Caco-2 (cell line): ENCODE measurements at places on chromosomes 5 and 9. TPM values are rescaled to one million over a fixed set of nuclear protein-coding genes. Genes with fewer than 3 reads are reported as not detected.

Gene KIAA1191
- total RNA-seq: 119 and 123 TPM in 2 replicates

Gene GPR150
- total RNA-seq: 0.21 and 0.27 TPM in 2 replicates

Gene ACOT12
- 1.4 TPM in 2 replicates for total RNA-seq

Gene ITK
- not detected in 2 replicates for total RNA-seq

Gene APBA1
- 0.32 and 0.34 TPM in 2 replicates for total RNA-seq

Gene ORM1
- 18.3 and 27.5 TPM in 2 replicates for total RNA-seq

Gene CDX1
- 0.29 and 0.65 TPM in 2 replicates for total RNA-seq

Gene SPATA31D4
- total RNA-seq: not detected in 2 replicates

Gene ZMAT2
- total RNA-seq: 73.1 and 76.6 TPM in 2 replicates

Gene PCDHGA9
- total RNA-seq: 2.8 and 4.4 TPM in 2 replicates

Gene LCN12
- total RNA-seq: 20.0 and 23.2 TPM in 2 replicates

Gene SCAI
- 10.1 and 13.0 TPM in 2 replicates for total RNA-seq

Gene NPR3
- total RNA-seq: 0.11 and 0.23 TPM in 2 replicates

Gene PIK3R1
- total RNA-seq: 47.8 and 54.6 TPM in 2 replicates

- no peaks in the 10 kb centered on the region for H3K27me3 ChIP-seq
- H3K4me3 ChIP-seq: no peak overlapping the region
- no peak overlapping the region for H3K27ac ChIP-seq
- H3K4me1 ChIP-seq: peaks cover 12% of the 10 kb centered on the region
- no peak for DNase-seq
Measured at GRCh38 chr9:114140401-114140800, 14.9 kb upstream of the COL27A1 start.

DNA sequence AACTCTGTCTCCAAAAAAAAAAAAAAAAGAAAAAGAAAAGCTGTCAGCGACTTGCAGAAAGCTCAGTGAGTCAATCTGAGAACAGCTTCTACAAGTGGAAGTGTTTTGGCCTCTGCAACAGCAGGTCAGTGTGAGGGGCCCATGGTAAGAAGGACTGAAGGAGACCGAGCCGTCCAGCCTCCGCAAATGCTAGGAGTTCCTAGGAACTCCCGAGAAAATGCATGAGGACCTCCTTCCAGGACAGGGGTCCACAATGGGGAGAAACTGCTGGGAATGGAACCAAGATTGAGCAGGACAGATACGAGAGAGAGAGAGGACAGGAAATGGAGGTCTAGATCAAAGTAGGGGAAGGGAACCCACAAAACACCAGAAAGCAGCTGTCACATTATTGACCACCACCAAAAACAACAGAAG is 180.5 kb downstream of the CRB2 start:
- H3K27me3 ChIP-seq: no peaks in the 10 kb centered on the region
- no peak overlapping the region for H3K4me3 ChIP-seq
- no peak for DNase-seq
- no peaks in the 10 kb centered on the region for H3K4me1 ChIP-seq

GRCh38 chr9:99860266-99860665 is 38.6 kb downstream of the NR4A3 start:
- no peak for DNase-seq
- H3K27ac ChIP-seq: no peak overlapping the region
- H3K27me3 ChIP-seq: no peaks in the 10 kb centered on the region; the same call in 1 of the 2 replicates
- H3K36me3 ChIP-seq: no peaks in the 10 kb centered on the region

DNA sequence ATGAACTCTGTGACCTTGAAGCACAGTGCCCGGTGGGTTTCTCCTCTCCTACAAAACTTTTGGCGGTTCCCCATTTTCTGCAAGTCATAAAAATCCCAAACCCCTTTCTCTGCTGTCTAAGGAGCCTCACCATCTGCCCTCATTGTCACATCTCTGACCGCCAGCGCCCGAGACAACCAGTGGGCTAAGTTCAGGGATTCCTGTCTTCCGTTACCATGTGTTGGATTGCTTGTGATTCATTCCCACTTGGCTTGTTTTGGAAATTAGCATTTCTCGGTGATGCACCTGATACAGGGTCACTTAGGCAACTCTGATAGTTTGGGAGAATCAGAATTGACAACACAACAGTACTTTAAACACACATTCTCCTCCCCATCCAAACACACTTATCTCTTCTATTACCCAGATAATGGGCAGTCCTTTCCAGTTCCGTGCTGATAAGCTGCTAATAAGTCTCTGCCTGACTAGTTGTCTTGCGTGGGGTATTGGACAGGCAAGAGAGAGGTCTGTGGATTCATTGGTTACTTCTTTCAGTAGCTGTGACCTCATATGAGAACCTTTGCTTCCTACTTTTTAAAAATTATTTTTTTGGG is 70.0 kb upstream of the KLF4 start:
- peaks cover 31% of the 10 kb centered on the region for H3K4me1 ChIP-seq
- H3K27ac ChIP-seq: no peak overlapping the region
- H3K36me3 ChIP-seq: no peaks in the 10 kb centered on the region

- DNase-seq: no peak
- H3K36me3 ChIP-seq: no peaks in the 10 kb centered on the region
Measured at GRCh38 chr5:133122711-133123110, 70.9 kb downstream of the HSPA4 start.

GRCh38 chr5:54693936-54694657 is 176.5 kb downstream of the SNX18 start:
- no peaks in the 10 kb centered on the region; the same call in 1 of the 2 replicates for H3K36me3 ChIP-seq
- DNase-seq: no peak
- H3K27me3 ChIP-seq: no peaks in the 10 kb centered on the region
- H3K27ac ChIP-seq: no peak overlapping the region
- no peak overlapping the region for H3K4me3 ChIP-seq

DNA sequence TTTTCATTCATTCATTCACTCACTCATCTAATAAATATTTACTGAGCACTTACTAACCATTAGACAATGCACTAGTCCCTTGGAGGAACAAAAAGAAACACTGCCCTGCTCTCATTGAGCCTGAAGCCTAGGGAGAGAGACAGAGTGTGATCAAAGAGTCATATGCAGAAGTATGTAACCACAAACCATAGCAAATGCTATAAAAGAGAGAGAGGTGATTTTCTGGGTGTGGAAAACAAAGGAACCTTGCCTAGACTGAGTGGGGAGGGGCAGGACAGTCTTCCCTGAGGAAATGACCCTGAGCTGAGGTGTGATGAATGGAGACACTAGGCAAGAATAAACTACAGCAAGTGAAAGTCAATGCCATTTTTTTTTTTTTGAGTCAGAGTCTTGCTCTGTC is 10.8 kb upstream of the ADRA1B start:
- DNase-seq: no peak
- H3K36me3 ChIP-seq: no peaks in the 10 kb centered on the region
- H3K4me3 ChIP-seq: no peak overlapping the region
- no peak overlapping the region for H3K27ac ChIP-seq

- H3K4me3 ChIP-seq: no peak overlapping the region
- no peaks in the 10 kb centered on the region for H3K27me3 ChIP-seq
- 0 out of 2 replicates have a peak, but pooled peaks cover 2% of the 10 kb centered on the region for H3K36me3 ChIP-seq
- H3K4me1 ChIP-seq: peaks cover 52% of the 10 kb centered on the region
Measured at GRCh38 chr9:114081441-114082016, 3.4 kb upstream of the AMBP start.

GRCh38 chr5:105961572-105961971 is 1709.2 kb downstream of the EFNA5 start:
- no peak overlapping the region for H3K27ac ChIP-seq
- H3K36me3 ChIP-seq: no peaks in the 10 kb centered on the region
- H3K4me1 ChIP-seq: no peaks in the 10 kb centered on the region
- H3K4me3 ChIP-seq: no peak overlapping the region
- no peak for DNase-seq

GRCh38 chr9:132192728-132193127 is 30.9 kb downstream of the NTNG2 start:
- H3K36me3 ChIP-seq: no peaks in the 10 kb centered on the region
- no peak overlapping the region for H3K27ac ChIP-seq
- H3K4me3 ChIP-seq: no peak overlapping the region
- H3K4me1 ChIP-seq: no peaks in the 10 kb centered on the region
- no peak for DNase-seq

DNA sequence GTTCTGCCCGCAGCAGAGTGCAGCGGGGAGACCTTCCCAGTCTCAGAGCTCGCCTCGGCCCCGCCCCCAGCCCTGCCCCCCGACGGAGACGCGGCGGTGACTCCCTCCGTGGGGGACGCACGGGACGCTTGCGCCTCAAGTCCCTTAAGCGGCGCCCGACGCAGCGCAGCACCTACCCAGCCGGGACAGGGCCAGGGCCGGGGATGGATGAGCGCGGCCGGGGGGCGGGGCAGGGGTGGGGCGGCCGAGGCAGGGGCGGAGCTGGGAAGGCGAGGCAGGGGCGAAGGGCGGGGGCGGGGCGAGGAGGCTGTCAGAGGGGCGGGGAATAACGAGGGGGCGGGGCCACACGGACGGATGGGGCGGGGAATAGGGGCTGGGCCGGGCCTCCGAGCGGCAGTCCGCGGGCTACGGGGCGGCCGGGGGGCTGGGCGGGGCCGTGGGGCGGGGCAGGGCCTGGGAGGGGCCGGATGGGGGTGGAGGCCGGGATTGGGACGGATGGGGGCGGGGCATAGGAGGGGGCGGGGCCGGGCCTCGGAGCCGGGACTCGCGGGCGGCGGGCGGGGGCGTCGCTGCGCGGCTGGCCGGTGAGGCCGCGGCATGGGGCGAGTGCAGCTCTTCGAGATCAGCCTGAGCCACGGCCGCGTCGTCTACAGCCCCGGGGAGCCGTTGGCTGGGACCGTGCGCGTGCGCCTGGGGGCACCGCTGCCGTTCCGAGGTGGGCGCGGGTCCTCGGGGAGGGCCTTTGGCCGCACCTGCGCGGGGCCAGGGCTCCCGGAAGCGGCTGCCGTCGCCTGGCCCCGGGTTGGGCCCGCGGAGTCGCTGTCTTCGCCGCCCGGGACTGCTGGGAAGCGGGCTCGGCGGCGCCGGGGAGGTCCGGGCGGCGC is at the start of gene ARRDC1:
TSS of gene ARRDC1 (plus strand) at position 566 of the 884 bp plus-strand sequence. CDS start at position 598, 32 bp downstream.
- peaks cover 16% of the 10 kb centered on the region for H3K4me1 ChIP-seq
- no peaks in the 10 kb centered on the region for H3K27me3 ChIP-seq
- H3K27ac ChIP-seq: peak within 1 kb of the TSS; percentile 84

- no peaks in the 10 kb centered on the region for H3K27me3 ChIP-seq
- no peaks in the 10 kb centered on the region for H3K4me1 ChIP-seq
- no peaks in the 10 kb centered on the region for H3K36me3 ChIP-seq
Measured at GRCh38 chr9:33082538-33083326, 6.3 kb upstream of the SMU1 start.

- DNase-seq: no peak
- no peak overlapping the region for H3K4me3 ChIP-seq
- H3K27me3 ChIP-seq: no peaks in the 10 kb centered on the region
- no peaks in the 10 kb centered on the region for H3K4me1 ChIP-seq
- no peaks in the 10 kb centered on the region for H3K36me3 ChIP-seq
Measured at GRCh38 chr5:31574772-31575171, 42.7 kb downstream of the C5orf22 start.

GRCh38 chr5:1175801-1176472 is 25.5 kb upstream of the SLC6A19 start:
- no peaks in the 10 kb centered on the region for H3K36me3 ChIP-seq
- peaks cover 14% of the 10 kb centered on the region for H3K4me1 ChIP-seq
- no peaks in the 10 kb centered on the region for H3K27me3 ChIP-seq
- no peak overlapping the region for H3K4me3 ChIP-seq
- H3K27ac ChIP-seq: no peak overlapping the region

DNA sequence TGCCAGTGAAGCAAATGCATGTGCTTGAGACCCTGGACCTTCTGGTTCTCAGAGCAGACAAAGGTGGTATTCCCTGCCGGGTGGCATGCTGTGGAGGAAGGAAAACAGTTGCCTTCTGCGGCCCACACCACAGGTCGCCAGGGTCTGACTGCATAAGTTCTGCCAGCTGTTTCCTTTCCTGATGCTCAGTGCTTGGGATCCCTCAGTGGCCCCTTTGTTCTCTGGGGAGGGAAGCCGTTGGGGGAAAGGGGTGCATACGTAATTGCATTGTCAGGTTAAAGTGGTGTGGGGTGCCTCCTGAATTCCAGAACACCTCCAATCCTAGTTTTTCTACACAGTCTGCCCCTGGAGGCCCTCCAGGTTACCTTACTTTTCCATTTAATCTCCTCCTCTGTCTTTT is 43.1 kb upstream of the SLC2A8 start:
- no peak overlapping the region for H3K27ac ChIP-seq
- H3K4me1 ChIP-seq: no peaks in the 10 kb centered on the region
- H3K4me3 ChIP-seq: no peak overlapping the region
- no peak for DNase-seq

- H3K4me1 ChIP-seq: peaks cover 4% of the 10 kb centered on the region; the same call in 1 of the 2 replicates
- H3K27ac ChIP-seq: no peak overlapping the region
- no peaks in the 10 kb centered on the region for H3K27me3 ChIP-seq
- H3K36me3 ChIP-seq: no peaks in the 10 kb centered on the region
- no peak for DNase-seq
Measured at GRCh38 chr5:39256477-39257235, 37.3 kb upstream of the FYB1 start.

- no peak for DNase-seq
- no peak overlapping the region for H3K4me3 ChIP-seq
- H3K36me3 ChIP-seq: no peaks in the 10 kb centered on the region
- H3K27ac ChIP-seq: no peak overlapping the region
- H3K27me3 ChIP-seq: no peaks in the 10 kb centered on the region
- no peaks in the 10 kb centered on the region for H3K4me1 ChIP-seq
Measured at GRCh38 chr5:91885291-91886265, 502.5 kb upstream of the ARRDC3 start.

DNA sequence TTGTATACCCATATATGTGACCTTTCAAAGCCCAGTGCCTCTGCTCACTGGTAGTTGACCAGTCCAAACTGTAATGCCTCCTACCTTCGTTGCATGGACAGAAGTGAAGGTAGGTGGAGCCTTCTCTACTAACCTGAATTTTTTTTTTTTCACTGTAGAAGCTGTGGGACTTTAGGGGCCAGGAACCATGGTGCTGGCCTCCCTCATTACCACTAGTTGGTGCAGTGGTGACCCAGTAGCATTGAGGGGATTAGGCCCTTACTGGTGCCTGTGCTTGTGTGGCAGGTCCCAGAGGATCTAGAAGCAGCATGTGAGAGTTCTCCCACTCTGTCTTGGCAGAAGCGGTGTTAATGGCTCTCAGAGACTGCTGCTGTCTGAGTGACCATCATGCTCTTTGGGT is 2.3 kb downstream of the RALGPS1 start:
- H3K36me3 ChIP-seq: no peaks in the 10 kb centered on the region
- H3K4me3 ChIP-seq: peak overlapping the region; percentile 13; the same call in 1 of the 2 replicates
- peaks cover 33% of the 10 kb centered on the region for H3K4me1 ChIP-seq
- H3K27me3 ChIP-seq: no peaks in the 10 kb centered on the region
- H3K27ac ChIP-seq: peak overlapping the region; percentile 71

- no peak for DNase-seq
- peak overlapping the region; percentile 42 for H3K27ac ChIP-seq
- H3K4me3 ChIP-seq: no peak overlapping the region
- peaks cover 21% of the 10 kb centered on the region for H3K4me1 ChIP-seq
- no peaks in the 10 kb centered on the region; the same call in 1 of the 2 replicates for H3K36me3 ChIP-seq
Measured at GRCh38 chr5:74402553-74402952, 238.0 kb downstream of the ENC1 start.
